Left lung (tissue), 14 donors: ENCODE measurements at places on chromosomes 16 and 17. TPM values are rescaled to one million over a fixed set of nuclear protein-coding genes. Genes with fewer than 3 reads are reported as not detected.

REXO5 gene
- total RNA-seq = 2.9 TPM

IFT20 gene
- total RNA-seq = 27.6 TPM

KIF18B gene
- total RNA-seq = 6.0 TPM

CTRB1 gene
- not detected for total RNA-seq

RAB26 gene
- total RNA-seq = 0.73 TPM

SLFN12 gene
- total RNA-seq = 28.0 TPM

UBE2G1 gene
- total RNA-seq = 56.9 TPM

FSCN2 gene
- total RNA-seq = 2.1 TPM

FBXW10 gene
- 0.55 TPM for total RNA-seq

PPP1R27 gene
- total RNA-seq = not detected

KCTD19 gene
- 0.73 TPM for total RNA-seq

SLC35B1 gene
- 74.9 TPM for total RNA-seq

GNAO1 gene
- total RNA-seq = 1.4 TPM

PGP gene
- total RNA-seq = 24.4 TPM

SMIM36 gene
- not detected for total RNA-seq

HCRT gene
- not detected for total RNA-seq

NOXO1 gene
- total RNA-seq = 4.4 TPM

EPOP gene
- total RNA-seq = 1.5 TPM

C1QL1 gene
- not detected for total RNA-seq

KRTAP4-4 gene
- not detected for total RNA-seq

FOXO3B gene
- total RNA-seq = 2.2 TPM

NTN3 gene
- total RNA-seq = 1.7 TPM
